NCI-H345 (cell line): ENCODE measurements at places on chromosomes 5 and 9.

DNA sequence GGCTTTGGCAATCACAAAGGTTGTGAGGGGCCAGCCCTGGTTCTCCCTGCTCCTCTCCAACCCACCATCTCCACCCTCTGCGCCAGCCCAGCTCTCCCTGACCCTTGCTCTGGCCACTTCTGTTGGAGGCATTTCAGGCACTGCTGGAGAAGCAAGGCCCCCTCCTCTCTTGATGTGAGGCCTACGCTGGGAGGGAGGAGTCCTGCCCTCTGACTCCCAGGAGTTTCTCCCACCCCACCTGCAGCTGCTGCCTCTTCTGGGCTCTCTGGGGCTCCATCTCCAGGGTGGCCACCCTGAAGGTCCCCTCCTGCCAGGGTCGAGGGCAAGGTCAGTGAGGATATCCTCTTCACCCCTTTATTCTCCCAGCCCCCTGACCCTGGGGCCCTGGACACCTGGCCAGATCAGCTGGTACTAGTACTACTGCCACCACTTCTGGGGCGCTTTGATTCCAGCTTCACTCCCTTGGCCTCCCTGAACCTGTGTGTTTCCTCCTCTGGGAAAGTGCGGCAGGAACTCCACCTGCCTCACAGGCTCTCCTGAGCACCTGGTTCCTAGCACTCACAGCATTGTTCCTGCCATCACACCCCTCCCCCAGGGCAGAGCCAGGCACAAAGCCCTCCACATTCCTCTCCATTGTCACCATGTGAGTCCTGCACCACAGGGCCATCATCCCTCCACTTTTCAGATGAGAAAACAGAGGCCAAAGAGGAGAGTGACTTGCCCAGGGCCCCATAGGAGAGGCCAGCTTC, 23.8 kb upstream of the TDRD7 start:
- no peak for DNase-seq

DNA sequence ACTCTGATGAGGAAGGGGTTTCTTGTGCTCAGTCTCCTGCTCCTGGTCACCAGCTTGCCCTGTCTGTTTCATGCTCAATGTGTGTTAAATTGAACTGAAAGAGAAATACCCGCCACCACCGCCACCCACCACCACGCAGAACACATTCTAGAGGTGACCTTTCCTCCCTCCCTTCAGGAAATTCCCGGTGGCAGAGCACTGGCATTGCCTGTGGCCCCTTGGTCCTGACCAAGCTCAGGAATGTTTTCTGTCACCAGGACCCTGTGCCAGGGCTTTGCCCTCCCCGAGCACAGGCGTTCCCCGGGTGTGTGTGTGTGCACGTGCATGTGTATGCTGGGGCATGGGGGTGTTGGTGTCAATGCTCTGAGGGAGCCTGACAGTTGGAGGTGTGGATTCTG, 10.2 kb upstream of the SLC25A51 start:
- DNase-seq: no peak

- no peak for DNase-seq
Measured at GRCh38 chr5:76305269-76305668, 97.8 kb upstream of the IQGAP2 start.

- DNase-seq: no peak
Measured at GRCh38 chr9:25396828-25397227, 281.4 kb downstream of the TUSC1 start.

DNA sequence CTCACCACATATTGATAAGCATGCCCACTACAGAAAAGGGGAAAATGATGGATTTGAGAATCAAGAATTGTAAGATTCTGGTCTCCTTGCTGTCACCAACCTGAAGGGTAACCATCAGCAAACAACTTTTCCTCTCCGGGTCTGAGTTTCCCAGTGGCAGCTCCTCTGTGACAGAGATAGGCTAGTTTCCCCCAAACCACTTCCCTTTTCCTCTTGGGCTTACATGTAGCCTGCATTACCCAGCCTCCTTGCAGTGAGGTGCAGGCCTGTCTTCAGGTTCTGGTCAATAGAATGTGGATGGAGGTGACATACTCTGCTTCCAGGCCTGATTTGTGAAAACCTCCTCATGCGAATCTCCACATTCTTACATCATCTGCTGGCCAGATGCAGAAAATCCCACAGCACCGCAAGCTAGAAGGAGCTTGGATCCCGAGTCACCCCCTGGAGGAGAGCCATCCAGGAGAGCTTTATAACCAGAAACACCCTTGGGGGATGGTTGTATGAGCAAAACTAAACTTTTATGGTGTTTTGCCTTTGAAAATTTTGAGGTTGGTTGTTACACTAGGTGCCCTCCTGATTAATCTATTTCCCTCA, 206.1 kb downstream of the RGS3 start:
- no peak for DNase-seq

- no peak for DNase-seq
Measured at GRCh38 chr9:99054581-99054980, 50.3 kb upstream of the TGFBR1 start.

GRCh38 chr9:16417161-16417560, 453.3 kb downstream of the BNC2 start:
- peak; percentile 62 for DNase-seq

DNA sequence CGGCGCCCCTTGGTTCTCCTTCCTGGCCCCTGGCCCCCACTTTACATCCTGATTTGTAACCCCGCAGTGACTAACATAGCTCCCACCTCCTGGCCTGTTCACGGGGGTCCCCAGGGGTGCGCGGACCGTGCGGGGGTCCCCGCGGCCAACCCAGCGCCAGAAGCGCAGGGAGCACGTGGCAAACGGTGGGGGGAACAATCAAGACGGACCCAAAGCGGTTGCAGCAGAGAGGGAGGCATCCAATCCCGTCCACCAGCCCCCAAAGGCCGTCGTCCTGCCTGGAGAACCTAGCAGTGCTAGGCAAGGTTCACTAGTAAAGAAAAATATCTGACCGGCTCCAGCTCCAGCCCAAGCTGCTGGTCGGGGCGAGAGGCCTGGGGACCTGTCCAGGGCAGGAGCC, 201.5 kb downstream of the AUH start:
- no peak for DNase-seq

DNA sequence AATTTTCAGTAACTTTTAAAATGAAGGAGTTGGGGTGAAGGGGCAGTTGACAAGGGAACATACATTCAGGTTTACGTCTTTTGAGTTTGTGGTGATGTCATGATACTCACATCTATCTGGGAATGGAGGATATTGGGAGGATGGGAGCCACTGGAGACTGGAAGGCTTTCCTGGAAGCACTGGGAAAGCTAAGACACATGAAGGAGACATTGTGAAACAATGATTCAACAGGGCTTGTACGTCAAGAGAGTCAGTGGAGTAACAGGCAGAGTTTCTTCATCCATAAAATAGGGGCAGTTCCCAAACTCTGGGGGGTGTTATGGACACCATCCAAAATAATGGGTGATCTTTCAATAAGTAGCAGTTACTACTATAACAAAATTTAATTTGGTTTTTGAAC, 572.8 kb downstream of the CCDC171 start:
- no peak for DNase-seq

DNA sequence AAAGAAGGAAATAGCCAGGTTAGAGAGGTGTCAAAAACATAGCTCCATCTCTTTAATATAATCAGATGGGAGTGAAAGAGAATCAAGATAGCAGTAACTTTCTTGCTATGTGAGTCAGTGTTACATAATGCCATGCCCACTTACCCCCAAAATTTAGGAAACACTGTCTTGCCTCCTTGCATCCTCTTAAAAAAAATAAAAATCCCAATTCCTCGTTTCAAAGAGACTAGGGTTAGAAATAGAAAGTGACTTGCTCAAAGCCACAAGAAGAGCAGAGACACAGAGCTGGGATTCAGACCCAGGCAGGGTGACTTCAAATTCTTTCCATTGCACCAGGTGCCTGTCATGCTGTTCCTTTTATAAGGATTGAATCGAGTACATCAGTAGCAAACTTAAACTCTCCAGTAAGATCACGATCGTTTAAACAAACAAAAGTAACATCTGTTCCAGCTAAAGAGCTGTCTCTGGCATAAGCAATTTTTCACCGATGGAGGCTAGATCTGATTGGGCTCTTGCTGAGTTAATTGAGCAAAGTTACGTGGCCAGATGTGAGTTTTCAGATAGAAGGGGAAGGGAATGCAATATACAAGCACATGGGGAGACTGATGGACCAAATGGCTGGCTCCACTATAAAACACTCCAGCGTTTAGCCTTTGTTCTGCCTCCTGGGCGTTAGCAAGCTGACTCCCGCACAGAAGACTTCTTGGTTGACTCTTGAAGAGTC, 176.9 kb downstream of the PALM2AKAP2 start:
- DNase-seq: no peak

DNA sequence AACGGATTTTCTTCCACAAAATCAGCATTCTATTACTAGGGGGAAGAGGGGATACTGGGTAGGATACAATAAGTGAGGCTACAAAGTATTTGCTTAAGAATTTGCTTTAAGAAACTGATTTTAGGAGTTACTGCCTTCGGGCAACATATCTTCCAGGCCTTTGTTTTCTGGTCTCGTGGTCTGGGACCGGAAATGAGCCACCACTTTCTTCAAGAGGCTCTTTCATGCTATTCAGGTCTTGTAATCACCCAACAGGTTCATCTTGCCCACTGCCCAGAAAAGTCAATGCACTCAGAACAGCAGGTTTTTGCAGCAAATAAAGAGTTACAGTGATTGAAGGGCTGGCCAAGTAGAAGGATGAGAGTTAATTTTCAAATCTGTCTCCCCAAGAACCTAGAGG, 6.6 kb upstream of the AOPEP start:
- no peak for DNase-seq

GRCh38 chr9:127366594-127366993, 30.4 kb upstream of the SLC2A8 start:
- DNase-seq: no peak
